ENCODE measurements at places on chromosomes 1 and 21.

DNA sequence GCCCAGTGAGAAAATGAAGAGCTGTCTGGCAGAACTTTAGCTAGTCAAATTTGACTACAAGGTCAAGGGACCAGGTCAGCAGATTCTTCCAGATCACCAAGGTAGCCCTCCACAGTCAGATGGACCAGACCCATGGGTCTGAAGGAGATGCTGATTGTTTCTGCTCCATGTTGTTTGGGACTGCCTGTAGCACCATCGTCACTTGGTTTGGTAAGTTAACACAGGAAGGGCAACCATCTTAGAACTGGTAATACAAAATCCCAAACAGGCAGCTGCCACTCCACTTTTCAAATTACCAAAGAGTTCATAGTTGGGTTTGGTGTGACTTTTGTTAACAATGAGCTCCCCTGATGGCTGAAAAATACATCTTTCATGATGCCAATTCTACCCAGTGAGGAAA, 9.0 kb downstream of the ITPKB start:
- no peak for DNase-seq

GRCh38 chr21:46472246-46472645, 13.6 kb downstream of the DIP2A start:
- no peak for DNase-seq

GRCh38 chr1:18612073-18612472, 18.6 kb upstream of the PAX7 start:
- no peak for DNase-seq

DNA sequence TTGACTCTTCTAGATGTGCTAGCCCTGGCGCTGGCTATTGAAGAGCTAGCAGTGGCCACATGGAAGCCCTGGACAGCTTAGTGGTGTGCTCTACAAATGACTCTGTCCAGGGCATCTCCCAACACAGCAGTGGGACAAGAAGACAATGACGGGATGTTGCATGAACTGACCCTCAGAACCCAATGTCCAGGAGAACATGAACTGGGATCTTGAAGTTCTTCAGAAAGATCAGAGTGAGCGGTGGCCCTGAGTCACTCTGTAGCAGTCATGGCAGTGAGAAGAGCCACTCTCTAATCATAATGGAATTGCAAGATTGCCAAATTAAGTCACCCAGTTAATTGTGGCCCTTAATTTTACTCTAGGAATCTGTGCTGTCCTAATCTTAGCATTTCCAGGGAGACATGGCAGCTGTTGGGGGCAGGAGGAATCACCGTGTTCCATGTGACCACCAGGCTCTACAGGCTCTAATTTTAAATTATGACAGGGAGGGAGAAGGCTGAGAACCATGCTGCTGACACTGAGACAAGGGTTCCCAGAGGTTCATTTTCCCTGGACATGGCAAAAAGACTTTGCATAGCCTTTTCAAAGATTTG, 10.2 kb upstream of the OBSCN start:
- DNase-seq: no peak

DNA sequence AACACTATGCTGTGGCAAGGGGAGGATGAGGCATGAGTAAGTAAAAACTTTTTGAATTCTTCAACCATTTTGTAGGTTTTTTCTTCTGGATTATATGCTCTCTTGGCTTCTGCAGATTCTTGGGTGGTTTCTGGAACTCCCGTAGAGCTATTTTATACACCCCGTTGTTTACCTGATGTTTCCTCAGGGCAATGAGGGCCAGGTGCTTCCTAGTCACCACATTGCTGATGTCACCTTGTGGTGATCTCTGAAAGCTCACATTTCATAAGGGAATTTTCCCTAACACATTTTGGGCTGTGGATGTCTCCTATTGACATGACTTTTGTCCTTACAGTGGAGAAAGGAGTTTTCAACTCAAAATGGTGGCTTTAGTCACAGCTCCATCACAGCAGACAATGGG, 356.6 kb downstream of the PLA2G4A start:
- no peak for DNase-seq

DNA sequence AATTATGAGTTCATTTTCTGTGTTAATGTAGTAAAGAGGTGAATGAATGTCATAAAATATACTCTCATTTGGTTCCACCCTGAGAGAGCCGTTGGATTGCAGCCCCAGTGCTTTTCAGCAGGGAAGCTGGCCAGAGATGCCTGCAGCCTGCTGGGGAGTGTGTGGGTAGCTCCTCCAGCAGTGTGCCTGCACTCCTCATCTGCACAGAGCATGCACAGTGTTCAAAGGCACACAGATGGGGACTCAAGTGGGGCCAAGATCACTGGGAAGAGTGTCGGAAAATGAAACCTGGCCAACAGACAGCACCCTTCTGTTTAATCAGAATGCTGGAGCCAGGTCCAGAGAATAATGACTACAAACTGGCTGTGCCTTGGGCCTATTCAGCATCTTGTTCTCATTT, 206.8 kb downstream of the ST6GALNAC3 start:
- DNase-seq: no peak

DNA sequence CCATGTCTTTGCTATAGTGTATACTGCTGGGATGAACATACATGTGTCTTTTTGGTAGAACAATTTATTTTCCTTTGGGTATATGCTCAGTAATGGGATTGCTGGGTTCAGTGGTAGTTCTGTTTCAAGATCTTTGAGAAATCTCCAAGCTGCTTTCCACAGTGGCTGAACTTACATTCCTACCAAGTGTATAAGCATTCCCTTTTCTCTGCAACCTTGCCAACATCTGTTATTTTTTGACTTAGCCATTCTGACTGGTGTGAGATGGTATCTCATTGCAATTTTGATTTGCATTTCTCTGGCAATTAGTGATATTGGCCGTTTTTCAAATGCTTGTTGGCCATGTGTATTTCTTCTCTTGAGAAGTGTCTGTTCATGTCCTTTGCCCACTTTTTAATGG, 37.5 kb upstream of the ANGPTL1 start:
- DNase-seq: no peak

DNA sequence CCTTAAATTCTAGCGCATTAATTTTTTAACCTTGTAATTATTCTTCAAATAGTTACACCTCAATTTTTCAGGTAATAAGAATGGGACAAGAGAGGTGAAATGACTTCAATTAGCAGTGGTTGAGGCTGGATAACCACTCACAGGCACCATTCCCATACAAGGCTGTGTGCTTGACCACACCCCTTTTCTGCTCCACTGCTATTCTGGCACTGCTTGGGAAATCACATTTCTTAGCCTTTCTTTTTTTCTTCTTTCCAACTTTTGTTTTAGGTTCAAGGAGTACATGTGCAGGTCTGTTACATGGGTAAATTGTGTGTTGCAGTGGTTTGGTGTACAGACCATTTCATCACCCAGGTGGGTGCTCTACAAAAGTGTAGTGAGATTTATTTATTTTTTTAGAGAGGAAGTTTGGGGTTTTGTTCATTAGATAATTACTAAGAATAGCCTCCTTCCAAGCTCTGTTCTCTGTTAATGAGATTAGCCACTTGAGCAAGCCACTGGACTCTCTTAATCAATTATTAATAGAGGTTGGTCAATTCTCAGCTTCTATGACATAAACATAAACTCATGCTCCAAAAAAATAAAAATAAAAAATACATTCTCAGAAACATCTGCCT, 14.4 kb downstream of the ILDR2 start:
- DNase-seq: no peak

GRCh38 chr1:179590671-179591070, 961 bp upstream of the TDRD5 start:
- no peak for DNase-seq

DNA sequence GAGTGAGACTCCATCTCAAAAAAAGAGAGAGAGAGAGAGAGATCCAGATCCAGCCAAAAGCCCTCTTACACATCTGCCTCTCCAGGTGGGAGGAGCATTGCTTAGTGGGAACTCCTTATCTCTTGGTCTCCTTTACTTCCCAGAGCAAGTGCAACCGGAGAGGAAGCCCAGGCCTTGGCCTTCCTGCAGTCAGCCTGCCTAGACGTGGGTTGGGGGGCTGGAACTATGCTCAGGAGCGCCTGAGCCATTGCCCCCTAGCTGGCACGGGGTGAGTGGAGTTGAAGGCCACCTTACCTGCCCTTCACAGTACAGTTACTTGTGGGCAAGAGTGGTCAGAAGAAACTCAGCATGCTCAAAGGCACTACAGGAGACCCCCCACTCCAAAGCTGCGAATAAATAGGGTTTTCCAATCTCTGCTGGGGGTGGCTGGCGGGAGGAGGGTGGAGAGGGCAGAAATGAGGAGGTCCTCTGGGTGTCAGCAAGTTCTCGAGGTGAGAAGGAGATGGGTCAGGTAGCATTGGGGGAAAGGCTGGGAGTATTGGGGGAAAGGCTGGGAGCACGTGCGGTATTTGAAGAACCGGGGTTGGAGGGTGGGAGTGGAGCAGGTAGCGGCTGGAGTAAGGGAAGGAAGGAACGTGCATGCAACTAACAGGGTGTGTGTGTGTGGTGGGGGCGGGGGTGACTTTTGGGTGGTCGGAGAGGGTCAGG, 4.7 kb upstream of the DMBX1 start:
- no peak for DNase-seq

DNA sequence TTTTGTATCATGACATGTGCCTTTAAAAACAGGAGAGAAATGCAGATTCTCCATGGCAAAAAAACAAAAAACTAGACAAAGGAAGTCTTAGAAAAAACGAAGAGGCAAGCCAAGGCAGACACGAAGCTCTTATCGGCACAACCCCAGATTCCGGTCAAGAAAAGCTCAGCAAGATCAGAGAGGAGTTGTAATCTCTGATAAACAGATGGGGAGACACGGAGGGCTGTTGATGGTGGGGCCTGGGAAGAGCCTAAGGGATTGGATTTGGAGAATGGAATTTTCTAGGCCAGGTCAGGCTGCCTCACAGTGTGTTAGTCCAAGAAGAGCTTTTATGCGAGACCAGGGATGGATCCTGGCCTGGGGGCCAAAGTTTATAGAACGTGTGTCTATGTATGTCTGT, 96.2 kb upstream of the AKT3 start:
- DNase-seq: no peak

DNA sequence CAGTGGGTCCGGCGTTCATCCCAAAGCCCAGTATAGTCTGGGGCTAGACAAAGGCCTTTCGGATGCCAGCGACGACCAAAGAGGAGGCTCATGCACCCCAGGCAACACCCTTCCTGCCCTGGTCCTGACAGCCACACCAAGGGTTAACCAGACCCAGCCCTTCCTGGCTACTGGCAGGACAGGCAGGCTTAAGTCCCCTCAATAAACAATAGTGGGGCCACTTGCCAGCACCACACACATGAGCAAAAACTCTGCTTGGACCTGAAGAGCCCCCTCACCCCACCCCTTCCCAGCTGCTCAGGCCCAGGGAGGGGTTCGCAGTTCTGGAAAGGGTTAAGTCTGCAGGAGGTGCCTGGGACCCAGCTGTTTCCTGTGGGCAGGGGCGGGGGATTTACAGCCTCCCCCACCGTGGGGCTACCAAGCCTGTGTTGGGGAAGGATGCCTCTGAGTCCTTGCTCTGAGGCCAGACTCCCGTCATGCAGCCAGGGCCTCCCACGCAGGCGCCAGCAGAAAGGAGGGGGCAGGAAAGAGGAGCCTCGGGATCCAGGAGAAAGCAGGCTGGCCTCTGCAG, 18.2 kb downstream of the PHLDA3 start:
- no peak for DNase-seq

Measured in NCI-H2081 (cell line).